ENCODE measurements at places on chromosomes 5 and 9. TPM values are rescaled to one million over a fixed set of nuclear protein-coding genes. Genes with fewer than 3 reads are reported as not detected.

Gene GPR150
- not detected for total RNA-seq

Gene IFNK
- not detected for total RNA-seq

Gene SLC23A1
- total RNA-seq: not detected

Gene CCNJL
- total RNA-seq: 5.3 TPM

Gene C8G
- not detected for total RNA-seq

Gene C9orf85
- 11.8 TPM for total RNA-seq

Gene SARDH
- 3.0 TPM for total RNA-seq

Gene ADAMTS13
- total RNA-seq: 0.71 TPM

Gene SLC22A5
- total RNA-seq: 3.6 TPM

Gene CPEB4
- total RNA-seq: 30.7 TPM

Gene SPATA31A3
- not detected for total RNA-seq

Gene GARNL3
- total RNA-seq: 17.8 TPM

Gene NPR3
- 17.6 TPM for total RNA-seq

Gene PCDHB16
- 5.0 TPM for total RNA-seq

Gene NDUFAF2
- 41.5 TPM for total RNA-seq

Gene FBLL1
- not detected for total RNA-seq

Gene SLC28A3
- total RNA-seq: not detected

Gene FYB1
- total RNA-seq: 8.6 TPM

Gene LNPEP
- total RNA-seq: 62.3 TPM

Gene REEP2
- 24.6 TPM for total RNA-seq

Gene MCTP1
- 12.5 TPM for total RNA-seq

Gene TEX48
- not detected for total RNA-seq

Gene FBP2
- not detected for total RNA-seq

Gene SLIT3
- 30.0 TPM for total RNA-seq

Gene CCDC192
- total RNA-seq: 0.36 TPM

Gene PLPP7
- total RNA-seq: 14.6 TPM

Gene CCL27
- total RNA-seq: not detected

Gene FAM169A
- total RNA-seq: 1.2 TPM

Gene AHRR
- 1.4 TPM for total RNA-seq

Gene CMBL
- 10.0 TPM for total RNA-seq

Gene GRIN3A
- under 0.01 TPM for total RNA-seq

Gene KIF20A
- total RNA-seq: not detected

Gene TLR4
- total RNA-seq: 14.9 TPM

Gene CDKN2B
- total RNA-seq: 3.0 TPM

Gene GABRB2
- total RNA-seq: 0.14 TPM

Gene PDLIM7
- 489 TPM for total RNA-seq

Gene OTULINL
- 5.7 TPM for total RNA-seq

Gene CDKN2B-AS1
- 1.4 TPM for total RNA-seq

Gene GRIN1
- 1.1 TPM for total RNA-seq

Gene PHYHD1
- 21.4 TPM for total RNA-seq

Gene ISL1
- total RNA-seq: 1.2 TPM

Gene LHX3
- total RNA-seq: not detected

Gene LHX2
- total RNA-seq: not detected

Gene OR13C4
- total RNA-seq: not detected

Gene NR2F1
- total RNA-seq: 17.5 TPM

Gene TMC1
- total RNA-seq: under 0.01 TPM

Gene MARCOL
- total RNA-seq: not detected

Gene TNFSF8
- total RNA-seq: 1.8 TPM

Gene CETN3
- total RNA-seq: 13.2 TPM

Gene LRRC70
- total RNA-seq: 3.2 TPM

Gene AGGF1
- 17.6 TPM for total RNA-seq
